Cardiac atrium fibroblast (primary cell): ENCODE measurements at places on chromosomes 6 and 20. TPM values are rescaled to one million over a fixed set of nuclear protein-coding genes. Genes with fewer than 3 reads are reported as not detected.

The ZKSCAN4 gene
- total RNA-seq: 2.5 and 2.6 TPM in 2 replicates

The FOXQ1 gene
- not detected in 2 replicates for total RNA-seq

The ISM1 gene
- total RNA-seq: not detected in 2 replicates

The ATG5 gene
- total RNA-seq: 13.3 and 16.1 TPM in 2 replicates

The SPTLC3 gene
- total RNA-seq: 0.54 and 0.97 TPM in 2 replicates

The BHLHE23 gene
- total RNA-seq: not detected in 2 replicates

The AIF1 gene
- not detected in 2 replicates for total RNA-seq

The ENPP5 gene
- total RNA-seq: 0.36 and 0.49 TPM in 2 replicates

The TBPL1 gene
- total RNA-seq: 18.2 and 34.7 TPM in 2 replicates

The SYNJ2 gene
- 5.4 and 9.9 TPM in 2 replicates for total RNA-seq

The GPSM3 gene
- 7.0 and 7.4 TPM in 2 replicates for total RNA-seq

The CCN5 gene
- 4.1 and 5.8 TPM in 2 replicates for total RNA-seq

The SAMD10 gene
- 1.1 and 2.4 TPM in 2 replicates for total RNA-seq

The GJA10 gene
- not detected in 2 replicates for total RNA-seq

The SLC17A2 gene
- total RNA-seq: not detected in 2 replicates

The B3GAT2 gene
- total RNA-seq: not detected in 2 replicates

The RNF217 gene
- total RNA-seq: 7.8 and 9.7 TPM in 2 replicates

The RIPOR2 gene
- total RNA-seq: 6.0 and 9.2 TPM in 2 replicates

The PCSK2 gene
- not detected in 2 replicates for total RNA-seq

The MYMX gene
- 0.49 TPM in 1 of 2 replicates, not detected in the other for total RNA-seq

The SIRPB1 gene
- total RNA-seq: 2.2 and 3.6 TPM in 2 replicates

The RING1 gene
- total RNA-seq: 9.9 and 12.6 TPM in 2 replicates

The POU5F1 gene
- not detected in 2 replicates for total RNA-seq

The TGM3 gene
- total RNA-seq: not detected in 2 replicates

The TPBG gene
- 31.9 and 38.5 TPM in 2 replicates for total RNA-seq

The WFDC5 gene
- total RNA-seq: not detected in 2 replicates

The GHRH gene
- total RNA-seq: not detected in 2 replicates

The PDYN gene
- total RNA-seq: not detected in 2 replicates

The SLC13A3 gene
- total RNA-seq: 0.16 and 0.36 TPM in 2 replicates

The INSM1 gene
- total RNA-seq: not detected in 2 replicates

The ZC2HC1B gene
- not detected in 2 replicates for total RNA-seq
